ENCODE measurements at places on chromosomes 1 and 21. TPM values are rescaled to one million over a fixed set of nuclear protein-coding genes. Genes with fewer than 3 reads are reported as not detected.

Gene ALG14
- 4.1 TPM for total RNA-seq

Gene KCNH1
- total RNA-seq: not detected

Gene KRTAP19-1
- not detected for total RNA-seq

Gene MAP3K6
- 5.2 TPM for total RNA-seq

Gene UMODL1
- total RNA-seq: not detected

Gene ADGRB2
- total RNA-seq: 0.24 TPM

Gene MPZ
- 4.4 TPM for total RNA-seq

Gene AXDND1
- total RNA-seq: 0.57 TPM

Gene AKR7A3
- total RNA-seq: 0.19 TPM

Gene CHODL
- not detected for total RNA-seq

Gene RAP1GAP
- 0.41 TPM for total RNA-seq

Gene WASF2
- 106 TPM for total RNA-seq

Gene TDRD10
- not detected for total RNA-seq

Gene SPOCD1
- 0.21 TPM for total RNA-seq

Gene STXBP3
- total RNA-seq: 30.3 TPM

Gene KCNT2
- not detected for total RNA-seq

Gene NMNAT2
- total RNA-seq: not detected

Gene TMPRSS2
- not detected for total RNA-seq

Gene HUNK
- 0.20 TPM for total RNA-seq

Gene TMEM240
- not detected for total RNA-seq

Gene CHI3L1
- 0.24 TPM for total RNA-seq

Gene GNL2
- 62.2 TPM for total RNA-seq

Gene USH2A
- not detected for total RNA-seq

Gene IARS2
- 59.7 TPM for total RNA-seq

Gene KCND3
- not detected for total RNA-seq

Gene FCGR3A
- not detected for total RNA-seq

Gene CREG1
- total RNA-seq: 10.7 TPM

Gene TMCC2
- total RNA-seq: 44.8 TPM

Gene CYP2J2
- total RNA-seq: 2.3 TPM

Gene KCNJ15
- total RNA-seq: 0.96 TPM

Gene GBP4
- 23.2 TPM for total RNA-seq

Data from activated naive CD4-positive, alpha-beta T cell treated with anti-CD3 and anti-CD28 coated beads for 36 hours (primary cell).